Sigmoid colon (tissue), 7 donors: ENCODE measurements at places on chromosomes 16 and 17.
A peak's percentile ranks its signal among the peaks of the same experiment; 100 is the strongest.

DNA sequence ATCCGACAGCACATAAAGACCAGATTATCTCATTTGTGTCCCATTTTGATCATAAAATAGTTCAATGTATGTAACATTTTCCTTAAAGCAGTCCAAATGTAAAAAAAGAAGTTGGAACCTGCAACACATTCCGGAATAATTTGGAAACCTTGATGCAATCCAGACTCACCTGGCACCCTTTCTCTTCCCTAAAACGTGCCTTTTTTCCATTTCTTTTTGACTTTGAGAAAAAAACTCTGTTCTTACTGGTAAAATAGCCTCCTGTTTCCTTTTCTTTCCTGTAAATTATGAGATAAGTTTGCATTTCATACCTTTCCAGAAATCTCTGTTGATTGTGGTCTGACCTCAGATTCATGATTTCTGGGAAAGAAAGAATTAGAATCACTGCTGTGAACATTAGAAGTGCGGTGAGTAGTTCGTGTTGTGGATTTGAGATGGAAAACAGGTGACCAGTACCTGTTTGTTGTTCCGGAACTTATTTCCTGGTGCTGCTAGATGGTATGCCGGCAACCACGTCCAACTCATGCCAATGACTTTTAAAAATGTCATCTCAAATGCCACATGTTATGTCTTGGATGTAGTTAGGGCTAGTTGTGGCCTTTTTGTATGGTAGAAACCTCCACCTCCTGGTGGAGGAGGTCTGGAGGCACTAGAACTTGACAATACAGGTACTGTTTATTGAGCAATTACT lies 108.1 kb downstream of the SOCS1 start:
- no peak overlapping the region for H3K27ac ChIP-seq
- H3K27me3 ChIP-seq, result no peaks in the 10 kb centered on the region
- peaks cover 24% of the 10 kb centered on the region for H3K4me1 ChIP-seq
- no peak overlapping the region for H3K4me3 ChIP-seq

- no peak for DNase-seq
- H3K36me3 ChIP-seq, result no peaks in the 10 kb centered on the region
- no peak overlapping the region for H3K4me3 ChIP-seq
- H3K4me1 ChIP-seq, result peaks cover 32% of the 10 kb centered on the region
- H3K27me3 ChIP-seq, result no peaks in the 10 kb centered on the region
Observed at GRCh38 chr16:89338863-89339262, 121.4 kb downstream of the ZNF778 start.

DNA sequence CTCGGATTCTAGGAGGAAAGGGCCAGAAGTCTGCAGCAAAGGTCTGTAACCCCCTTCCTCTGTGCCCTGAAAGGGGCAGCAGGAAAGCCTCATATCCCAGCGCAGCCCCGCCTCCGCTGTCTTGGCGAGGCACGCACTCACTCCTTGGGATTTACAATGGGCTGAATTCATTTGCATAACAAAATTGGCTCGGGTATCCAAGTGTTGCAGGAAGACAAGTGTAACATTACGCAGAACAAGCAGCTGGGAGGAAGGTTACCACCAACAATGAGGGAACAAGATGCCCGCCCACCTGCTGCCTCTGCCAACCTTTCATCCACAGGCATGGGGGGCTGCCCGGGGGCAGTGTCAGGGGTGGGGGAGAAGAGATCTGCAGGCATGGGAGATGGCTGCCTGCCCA lies 130.4 kb downstream of the MRM1 start:
- no peak overlapping the region for H3K4me3 ChIP-seq
- no peak for DNase-seq
- H3K27me3 ChIP-seq, result peaks cover 56% of the 10 kb centered on the region
- no peaks in the 10 kb centered on the region for H3K36me3 ChIP-seq
- no peak overlapping the region for H3K27ac ChIP-seq

DNA sequence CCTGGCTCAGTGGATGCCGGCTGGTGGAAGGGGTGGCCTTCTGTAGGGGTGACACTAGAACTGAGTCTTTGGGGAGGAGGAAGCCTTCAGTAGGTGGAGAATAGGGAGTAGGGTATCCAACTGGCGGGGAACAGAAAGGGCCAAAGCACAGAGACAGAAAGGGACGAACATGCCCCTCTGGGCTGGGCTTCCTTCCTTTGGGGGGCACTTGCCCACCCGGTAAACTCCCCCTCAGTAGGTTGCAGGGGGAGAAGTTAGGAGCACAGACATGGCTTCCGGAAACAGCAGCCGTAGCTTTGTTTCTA lies 774 bp downstream of the ENGASE start:
- peak overlapping the region; percentile 92 for H3K27ac ChIP-seq
- no peak for DNase-seq
- H3K36me3 ChIP-seq, result no peaks in the 10 kb centered on the region
- H3K4me3 ChIP-seq, result peak overlapping the region; percentile 94

DNA sequence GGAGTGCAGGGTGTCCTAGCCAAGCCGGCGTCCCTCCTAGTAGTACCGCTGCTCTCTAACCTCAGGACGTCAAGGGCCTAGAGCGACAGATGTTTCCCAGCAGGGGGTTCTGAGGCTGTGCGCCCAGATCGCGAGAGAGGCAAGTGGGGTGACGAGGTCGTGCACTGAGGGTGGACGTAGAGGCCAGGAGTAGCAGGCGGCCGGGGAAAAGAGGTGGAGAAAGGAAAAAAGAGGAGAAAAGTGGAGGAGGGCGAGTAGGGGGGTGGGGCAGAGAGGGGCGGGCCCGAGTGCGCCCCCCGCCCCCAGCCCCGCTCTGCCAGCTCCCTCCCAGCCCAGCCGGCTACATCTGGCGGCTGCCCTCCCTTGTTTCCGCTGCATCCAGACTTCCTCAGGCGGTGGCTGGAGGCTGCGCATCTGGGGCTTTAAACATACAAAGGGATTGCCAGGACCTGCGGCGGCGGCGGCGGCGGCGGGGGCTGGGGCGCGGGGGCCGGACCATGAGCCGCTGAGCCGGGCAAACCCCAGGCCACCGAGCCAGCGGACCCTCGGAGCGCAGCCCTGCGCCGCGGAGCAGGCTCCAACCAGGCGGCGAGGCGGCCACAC lies at the start of gene MMP2:
Gene MMP2, plus strand, starts transcription at position 372 of the 603 bp plus-strand sequence. CDS start 282 bp downstream, outside the sequence.
- no peaks in the 10 kb centered on the region for H3K36me3 ChIP-seq
- H3K27ac ChIP-seq, result peak within 1 kb of the TSS; percentile 79
- H3K4me1 ChIP-seq, result peaks cover 20% of the 10 kb centered on the region
- peaks cover 22% of the 10 kb centered on the region for H3K27me3 ChIP-seq

DNA sequence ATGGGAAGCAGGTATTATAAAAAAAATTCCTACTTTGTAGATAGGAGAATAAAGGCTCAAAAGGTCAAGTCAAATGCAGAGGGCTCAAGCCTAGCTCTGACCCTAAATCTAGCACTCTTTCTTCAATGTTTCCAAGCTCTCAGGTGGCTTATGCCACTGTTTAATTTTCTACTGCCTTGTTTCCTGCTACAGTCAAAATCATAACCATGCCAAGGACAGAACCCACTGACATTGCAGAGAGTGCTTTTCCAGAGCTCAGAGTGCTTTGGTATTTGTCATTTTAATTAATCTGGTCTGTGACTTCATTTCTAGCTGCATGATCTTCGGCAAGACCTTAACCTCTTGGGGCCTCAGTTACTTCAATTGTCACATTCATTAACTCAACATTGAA lies 344.7 kb downstream of the CA10 start:
- H3K36me3 ChIP-seq, result no peaks in the 10 kb centered on the region
- DNase-seq, result no peak
- H3K27me3 ChIP-seq, result no peaks in the 10 kb centered on the region

DNA sequence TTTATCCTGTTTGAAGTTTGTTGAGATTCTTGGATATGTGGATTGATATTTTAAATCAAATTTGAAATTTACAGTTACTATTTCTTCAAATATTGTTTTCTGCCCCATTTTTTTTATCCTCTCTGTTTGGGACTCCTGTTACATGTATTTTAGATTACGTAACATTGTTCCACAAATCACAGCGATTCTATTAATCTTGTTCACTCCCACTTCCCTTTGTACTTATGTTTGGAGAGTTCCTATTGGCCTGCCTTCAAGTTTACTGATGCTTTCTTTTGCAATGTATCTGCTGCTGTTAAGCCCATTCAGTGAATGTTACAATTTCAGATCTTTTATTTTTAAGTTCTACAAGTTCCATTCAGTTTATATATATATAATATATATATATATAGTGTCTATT lies 288.3 kb upstream of the TNRC6C start:
- no peaks in the 10 kb centered on the region for H3K27me3 ChIP-seq

GRCh38 chr16:16158741-16159374 lies 64.4 kb downstream of the ABCC6 start:
- no peak overlapping the region for H3K4me3 ChIP-seq
- H3K4me1 ChIP-seq, result peaks cover 3% of the 10 kb centered on the region
- no peak for DNase-seq
- no peaks in the 10 kb centered on the region for H3K36me3 ChIP-seq

GRCh38 chr16:82300374-82300951 lies 130.4 kb upstream of the MPHOSPH6 start:
- H3K27me3 ChIP-seq, result no peaks in the 10 kb centered on the region
- no peak for DNase-seq
- no peak overlapping the region for H3K4me3 ChIP-seq
- H3K4me1 ChIP-seq, result no peaks in the 10 kb centered on the region
- no peaks in the 10 kb centered on the region for H3K36me3 ChIP-seq

- H3K27me3 ChIP-seq, result no peaks in the 10 kb centered on the region
- H3K4me3 ChIP-seq, result no peak overlapping the region
- peak overlapping the region; percentile 18 for H3K27ac ChIP-seq
Observed at GRCh38 chr16:12120982-12121652, 144.6 kb downstream of the SNX29 start.

GRCh38 chr16:56998861-56999260 lies 9.5 kb downstream of the NLRC5 start:
- DNase-seq, result peak; percentile 29
- H3K4me3 ChIP-seq, result no peak overlapping the region
- peaks cover 12% of the 10 kb centered on the region for H3K4me1 ChIP-seq
- no peaks in the 10 kb centered on the region for H3K36me3 ChIP-seq
- H3K27ac ChIP-seq, result peak overlapping the region; percentile 66

GRCh38 chr17:67035131-67036083 lies 8.9 kb upstream of the CACNG1 start:
- H3K4me1 ChIP-seq, result no peaks in the 10 kb centered on the region
- H3K36me3 ChIP-seq, result no peaks in the 10 kb centered on the region
- no peak overlapping the region for H3K27ac ChIP-seq
- H3K4me3 ChIP-seq, result no peak overlapping the region

GRCh38 chr16:59116744-59117143 lies 382.6 kb upstream of the GOT2 start:
- H3K4me3 ChIP-seq, result no peak overlapping the region
- H3K4me1 ChIP-seq, result no peaks in the 10 kb centered on the region
- no peaks in the 10 kb centered on the region for H3K27me3 ChIP-seq
- no peaks in the 10 kb centered on the region for H3K36me3 ChIP-seq
- H3K27ac ChIP-seq, result no peak overlapping the region

- H3K4me1 ChIP-seq, result no peaks in the 10 kb centered on the region
- H3K4me3 ChIP-seq, result no peak overlapping the region
- H3K36me3 ChIP-seq, result no peaks in the 10 kb centered on the region
- peaks cover 35% of the 10 kb centered on the region for H3K27me3 ChIP-seq
- H3K27ac ChIP-seq, result no peak overlapping the region
- no peak for DNase-seq
Observed at GRCh38 chr17:6059406-6059805, 10.8 kb upstream of the WSCD1 start.

- H3K27me3 ChIP-seq, result no peaks in the 10 kb centered on the region
- no peaks in the 10 kb centered on the region for H3K4me1 ChIP-seq
- H3K36me3 ChIP-seq, result no peaks in the 10 kb centered on the region
- no peak overlapping the region for H3K27ac ChIP-seq
- H3K4me3 ChIP-seq, result no peak overlapping the region
- DNase-seq, result no peak
Observed at GRCh38 chr16:20026361-20027072, 47.2 kb downstream of the GPR139 start.

DNA sequence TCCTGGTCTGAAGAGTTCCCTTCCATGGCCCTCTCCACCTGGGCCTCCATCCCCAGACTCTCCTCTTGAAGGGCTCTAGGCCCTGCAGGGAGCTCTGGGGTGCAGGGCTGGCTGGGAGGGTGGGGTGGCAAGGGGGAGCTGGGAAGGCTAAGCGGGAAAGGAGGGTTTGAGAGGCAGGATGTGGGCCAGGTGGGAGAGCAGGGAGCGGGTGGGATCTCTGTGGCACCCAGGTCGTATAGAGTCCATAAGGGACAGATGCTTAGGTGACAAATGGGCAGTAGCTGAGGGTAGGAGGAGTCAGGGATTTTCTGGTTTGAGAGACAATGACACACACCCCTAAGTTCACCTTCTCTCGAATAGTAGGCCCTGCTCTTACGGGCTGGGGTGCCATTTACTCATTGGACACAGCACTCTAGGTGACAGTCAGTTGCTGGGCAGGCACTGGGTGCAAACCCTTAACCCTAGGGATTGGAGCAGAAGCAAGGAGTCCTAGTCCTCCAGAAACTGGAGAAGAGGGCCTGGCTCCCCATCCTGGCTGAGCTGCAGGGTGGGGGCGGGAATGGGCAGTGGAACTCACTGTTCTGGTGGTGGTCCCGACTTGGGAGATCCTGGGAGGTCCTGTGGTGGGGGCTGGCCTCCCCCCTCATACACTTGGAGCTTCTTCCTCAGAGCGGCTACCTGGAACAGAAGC lies 15.3 kb downstream of the KIF18B start:
- no peaks in the 10 kb centered on the region for H3K36me3 ChIP-seq
- H3K4me3 ChIP-seq, result no peak overlapping the region
- H3K27ac ChIP-seq, result no peak overlapping the region
- H3K4me1 ChIP-seq, result no peaks in the 10 kb centered on the region
- DNase-seq, result peak; percentile 54

DNA sequence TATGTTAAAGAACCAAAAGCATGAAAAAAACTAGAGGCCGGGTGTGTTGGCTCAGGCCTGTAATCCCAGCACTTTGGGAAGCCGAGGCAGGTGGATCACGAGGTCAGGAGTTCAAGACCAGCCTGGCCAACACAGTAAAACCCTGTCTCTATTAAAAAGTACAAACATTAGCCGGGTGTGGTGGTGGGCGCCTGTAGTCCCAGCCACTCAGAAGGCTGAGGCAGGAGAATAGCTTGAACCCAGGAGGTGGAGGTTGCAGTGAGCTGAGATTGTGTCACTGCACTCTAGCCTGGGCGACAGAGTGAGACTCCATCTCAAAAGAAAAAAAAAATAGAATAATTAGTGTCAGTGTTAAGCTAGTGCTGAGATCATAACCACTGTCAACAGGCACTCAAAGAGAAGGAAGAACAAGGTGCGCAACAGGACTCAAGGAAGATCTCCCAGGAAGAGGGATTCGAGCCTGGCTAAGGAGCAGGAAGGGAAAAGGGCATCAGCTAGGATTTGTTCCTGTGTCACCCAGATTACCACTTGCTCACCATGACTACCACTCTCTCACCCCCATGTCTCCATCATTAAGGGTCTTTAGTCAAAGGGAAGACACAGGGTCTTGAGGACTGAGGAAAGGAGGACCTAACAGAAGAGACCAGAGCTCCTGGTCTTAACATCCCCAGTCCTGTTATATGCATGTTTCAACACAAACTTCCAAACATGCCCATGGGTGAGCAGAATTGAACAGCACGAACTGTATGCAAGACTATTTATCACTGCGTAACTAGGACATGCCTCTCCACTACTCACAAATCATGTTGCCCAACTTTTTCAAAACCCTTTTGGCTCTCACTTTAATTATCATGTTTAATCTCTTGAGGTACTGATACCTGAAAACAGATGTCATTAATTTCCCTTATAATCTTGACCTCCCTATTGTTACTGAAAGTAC lies 88.3 kb upstream of the PLEKHM1 start:
- no peak overlapping the region for H3K4me3 ChIP-seq
- peaks cover 11% of the 10 kb centered on the region for H3K4me1 ChIP-seq
- DNase-seq, result no peak
- H3K27ac ChIP-seq, result no peak overlapping the region
- H3K27me3 ChIP-seq, result no peaks in the 10 kb centered on the region

GRCh38 chr17:66429680-66430079 lies 127.3 kb downstream of the PRKCA start:
- DNase-seq, result no peak
- H3K4me1 ChIP-seq, result peaks cover 64% of the 10 kb centered on the region
- H3K27ac ChIP-seq, result no peak overlapping the region
- no peaks in the 10 kb centered on the region for H3K36me3 ChIP-seq
- H3K27me3 ChIP-seq, result no peaks in the 10 kb centered on the region
- H3K4me3 ChIP-seq, result no peak overlapping the region
